ENCODE measurements at places on chromosomes 7 and 10.

DNA sequence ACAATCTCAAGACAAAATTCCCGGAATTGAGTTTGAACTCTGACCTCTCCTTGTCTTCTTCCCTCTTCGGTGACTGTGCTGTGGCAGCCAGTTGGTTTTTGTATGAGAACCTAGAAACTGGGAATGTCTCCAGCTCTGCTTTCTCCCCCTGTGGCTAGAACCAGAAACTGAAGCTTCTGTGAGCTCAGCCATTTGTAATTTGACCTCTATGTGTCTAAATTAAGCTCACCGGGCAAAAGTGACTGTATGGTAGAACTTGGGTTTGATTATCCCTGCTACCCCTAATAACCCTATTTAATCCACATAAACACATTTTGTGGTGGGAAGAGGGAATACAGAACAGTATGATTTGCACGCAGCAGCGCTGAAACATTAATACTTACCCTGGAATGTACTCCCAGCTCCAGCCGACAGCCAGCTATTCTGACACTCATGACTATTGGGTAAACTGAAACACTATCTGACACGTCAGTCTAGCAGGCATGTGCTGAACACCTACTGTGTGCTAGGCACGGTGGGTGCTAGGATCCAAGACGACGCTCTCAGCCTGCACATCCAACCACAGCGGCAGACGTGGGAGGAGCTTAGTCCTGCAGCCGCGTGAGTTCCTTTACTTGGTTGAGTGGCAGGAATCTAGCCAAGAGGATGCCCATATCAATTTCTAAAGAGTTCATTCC lies 324.8 kb downstream of the SFMBT2 start:
- DNase-seq = no peak

DNA sequence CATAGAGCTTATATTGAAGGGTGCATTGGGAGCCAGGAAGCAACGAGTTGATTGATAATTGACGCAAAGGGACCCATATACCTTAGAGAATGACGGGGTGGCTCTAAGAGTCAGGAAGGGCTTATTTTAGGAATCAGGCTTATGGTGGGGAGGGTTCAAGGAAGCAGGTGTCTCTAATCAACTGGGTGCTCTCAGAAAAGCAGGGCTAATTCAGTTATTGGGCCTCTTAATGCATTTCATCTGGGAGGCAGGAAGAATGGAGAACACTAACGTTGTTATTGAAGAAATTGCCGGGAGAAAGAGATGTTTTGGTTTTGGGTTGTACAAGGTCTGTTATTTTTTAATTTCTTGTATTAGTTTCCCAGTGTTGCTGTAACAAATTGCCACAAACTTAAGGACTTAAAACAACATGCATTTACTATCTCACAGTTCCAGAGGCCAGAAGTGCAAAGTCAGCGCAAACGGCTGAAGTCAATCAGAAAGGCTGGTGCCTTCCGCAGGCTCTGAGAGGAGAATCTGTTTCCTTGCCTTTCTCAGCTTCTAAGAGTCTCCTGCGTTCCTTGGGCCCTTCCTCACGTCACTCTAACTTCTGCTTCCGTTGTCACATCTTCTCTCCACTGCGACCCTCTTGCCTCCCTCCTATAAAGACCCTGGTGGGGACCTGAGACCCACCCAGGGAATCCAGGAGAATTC lies 328.4 kb upstream of the C7orf33 start:
- DNase-seq = no peak

- DNase-seq = no peak
Observed at GRCh38 chr7:96218664-96219243, 103.1 kb downstream of the SLC25A13 start.

DNA sequence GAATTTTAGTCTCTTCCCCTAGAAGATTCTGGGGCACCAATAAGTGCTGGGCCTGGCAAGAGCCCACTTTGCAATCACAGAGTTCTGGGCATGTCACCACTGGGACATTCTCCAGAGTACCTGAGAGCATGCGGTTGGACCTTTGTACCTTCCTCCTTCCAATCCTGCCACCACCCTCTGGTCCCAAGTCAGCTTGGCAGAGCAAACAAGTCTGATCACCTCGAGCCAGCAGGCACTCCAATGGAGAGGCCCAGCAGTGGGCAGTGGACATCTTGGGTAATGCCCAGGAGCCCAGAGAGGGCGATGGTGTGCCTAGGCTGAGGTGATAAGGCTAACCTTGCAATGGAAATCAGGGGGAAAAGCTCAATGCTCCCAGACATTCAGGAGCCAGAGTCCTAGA lies 43.4 kb downstream of the SH3PXD2A start:
- no peak for DNase-seq

GRCh38 chr7:118245267-118246040 lies 20.9 kb downstream of the ANKRD7 start:
- no peak for DNase-seq

GRCh38 chr10:118580702-118581101 lies 14.7 kb downstream of the PRLHR start:
- DNase-seq = no peak

- DNase-seq = no peak
Observed at GRCh38 chr10:103845972-103846371, 9.4 kb downstream of the SH3PXD2A start.

DNA sequence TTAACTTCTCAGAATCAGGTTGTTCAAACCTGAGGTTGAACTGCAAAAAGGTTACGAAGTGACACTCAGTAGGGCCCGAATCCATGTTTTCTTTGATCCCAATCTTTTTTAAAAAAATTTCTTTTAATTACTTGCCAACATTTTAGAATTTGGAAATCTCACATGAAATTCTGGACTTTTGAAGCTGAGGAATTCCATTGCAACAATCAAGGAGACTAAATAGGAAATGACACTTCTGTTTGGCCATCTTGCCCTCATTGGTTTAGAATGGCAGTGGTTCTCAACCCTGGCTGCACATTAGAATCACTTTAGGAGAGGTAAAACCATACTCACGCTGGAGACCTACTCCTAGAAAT lies 471 bp upstream of the TOMM7 start:
- DNase-seq = no peak

- no peak for DNase-seq
Observed at GRCh38 chr10:72261784-72262404, 11.8 kb upstream of the DDIT4 start.
